ENCODE measurements at places on chromosomes 2 and 18. TPM values are rescaled to one million over a fixed set of nuclear protein-coding genes. Genes with fewer than 3 reads are reported as not detected.

- DNase-seq, result no peak
These were observed 517.9 kb upstream of the SPHKAP start for GRCh38 chr2:228699400-228699799.

- DNase-seq, result no peak
These were observed 148.3 kb downstream of the KLHL29 start for GRCh38 chr2:23533338-23533695.

Gene APCDD1
- polyA plus RNA-seq, result not detected

Gene COX5B
- polyA plus RNA-seq, result 302 TPM

DNA sequence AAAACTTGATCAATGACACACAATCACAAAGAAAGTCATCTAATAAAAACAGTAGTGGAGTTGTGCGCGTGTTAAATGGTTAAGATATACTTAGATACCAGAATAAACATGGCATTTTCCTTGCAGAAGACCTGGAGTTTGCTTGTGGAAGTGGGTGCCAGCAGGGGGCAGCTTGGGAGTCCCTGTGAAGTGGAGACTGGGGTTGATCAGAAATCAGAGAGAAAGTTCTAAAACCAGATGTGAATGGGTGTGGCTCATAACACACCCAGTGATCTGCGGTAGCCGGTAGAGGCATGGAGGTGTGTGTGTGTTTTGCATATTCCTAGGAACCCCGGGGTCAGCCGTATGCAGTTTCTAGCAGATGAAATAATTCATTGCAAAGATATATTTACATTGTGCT, 300.1 kb upstream of the TRIB2 start:
- no peak for DNase-seq

DNA sequence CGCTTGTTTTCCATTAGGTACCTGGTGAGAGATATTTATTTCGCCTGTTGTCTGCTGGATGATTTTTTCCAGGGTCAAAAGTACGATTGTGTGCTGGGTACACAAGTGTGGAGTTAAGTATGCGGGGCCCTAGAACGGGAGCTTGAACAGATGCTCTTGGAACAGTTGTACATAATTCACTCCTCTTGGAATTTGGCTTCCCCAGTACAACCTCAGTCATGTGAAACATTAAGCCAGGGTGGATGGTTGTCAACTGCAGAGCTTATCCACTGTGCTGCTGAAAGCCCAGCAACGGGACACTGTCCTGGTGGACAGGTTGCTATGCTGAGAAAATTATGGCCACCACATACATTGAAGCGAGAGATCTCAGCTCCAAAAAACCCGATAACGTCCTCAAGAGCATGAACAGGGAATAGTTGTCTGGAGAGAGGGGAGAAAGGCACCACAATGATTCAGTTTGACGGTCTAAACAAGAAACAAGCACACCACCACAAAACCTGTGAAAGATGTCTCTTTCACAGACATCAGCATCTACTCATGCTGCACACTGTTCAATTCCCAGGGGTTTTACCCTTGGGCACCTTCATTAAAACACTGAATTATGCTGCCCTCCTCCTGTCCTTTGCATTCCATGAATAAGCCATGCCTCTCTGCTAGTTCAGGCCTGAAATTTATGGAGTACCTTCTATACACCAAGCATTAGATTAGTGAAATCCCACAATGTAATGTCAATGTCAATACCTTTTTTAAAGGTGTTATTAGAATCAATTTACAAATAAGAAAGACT, 176.8 kb upstream of the TRIB2 start:
- DNase-seq, result no peak

- DNase-seq, result no peak
These were observed 230.7 kb upstream of the CCDC68 start for GRCh38 chr18:55189972-55190371.

DNA sequence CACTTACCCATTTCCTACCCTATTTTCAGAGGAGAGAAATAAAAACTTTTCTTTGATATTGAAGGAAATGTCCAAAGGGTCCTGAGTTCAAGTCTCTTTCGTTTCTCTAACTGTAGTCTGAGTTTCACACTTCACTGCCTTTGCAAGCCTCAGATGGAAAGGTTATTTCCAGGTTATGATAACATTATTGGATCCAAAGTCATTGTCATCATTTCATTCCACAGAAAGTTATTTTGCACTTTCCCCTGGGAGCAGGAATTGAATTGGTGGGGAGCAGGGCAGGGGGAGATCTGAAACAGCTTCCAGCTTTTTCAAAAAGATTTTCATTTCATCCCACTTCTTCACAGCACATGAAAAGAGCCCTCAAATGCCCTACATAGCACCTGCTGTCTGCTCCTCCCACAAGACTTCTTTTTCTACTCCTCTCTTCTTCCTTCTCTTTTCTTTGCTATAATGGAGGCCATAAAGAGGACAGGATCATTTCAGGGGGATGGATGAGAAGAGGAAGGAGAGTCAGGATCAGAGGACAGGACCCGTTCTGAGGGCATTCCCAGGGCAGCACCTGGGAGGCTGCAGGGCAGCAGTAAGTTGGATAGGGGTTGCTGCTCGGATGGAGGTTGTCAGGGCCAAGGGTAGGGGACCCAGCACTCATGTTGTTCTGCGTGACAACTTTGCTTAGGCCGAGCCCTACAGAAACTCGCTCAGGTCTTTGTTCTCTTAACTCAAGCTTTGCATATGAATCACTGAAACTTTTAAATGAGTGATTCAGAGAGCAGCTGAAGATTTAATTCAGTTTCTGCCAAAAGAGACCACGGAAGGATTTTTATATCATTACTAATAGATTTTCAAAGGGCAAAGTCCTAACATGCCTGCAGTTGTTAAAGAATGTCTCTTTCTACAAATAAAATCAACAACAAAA, 11.4 kb upstream of the GALNT5 start:
- peak; percentile 73 for DNase-seq

DNA sequence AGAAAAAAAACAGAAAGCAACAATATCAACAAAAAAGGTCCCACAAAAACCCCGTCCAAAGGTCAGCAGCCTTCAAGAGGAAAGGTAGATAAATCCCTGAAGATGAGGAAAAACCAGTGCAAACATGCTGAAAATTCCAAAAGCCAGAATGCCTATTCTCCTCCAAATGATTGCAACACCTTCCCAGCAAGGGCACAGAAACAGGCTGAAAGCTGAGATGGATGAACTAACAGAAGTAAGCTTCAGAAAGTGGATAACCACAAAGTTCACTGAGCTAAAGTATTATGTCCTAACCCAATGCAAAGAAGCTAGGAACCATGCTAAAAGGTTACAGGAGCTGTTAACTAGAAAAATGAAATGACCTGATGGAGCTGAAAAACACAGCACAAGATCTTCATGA, 226.4 kb upstream of the DSEL start:
- DNase-seq, result no peak

Gene SIX2
- not detected for polyA plus RNA-seq

- DNase-seq, result no peak
These were observed 175.2 kb upstream of the HDAC4 start for GRCh38 chr2:239575931-239576445.

Gene SLC16A14
- 2.7 TPM for polyA plus RNA-seq
